ENCODE measurements at places on chromosomes 4 and X. TPM values are rescaled to one million over a fixed set of nuclear protein-coding genes. Genes with fewer than 3 reads are reported as not detected.

The SPIN2A gene
- total RNA-seq: 2.5 TPM

The XPNPEP2 gene
- 22.3 TPM for total RNA-seq

The HSD17B13 gene
- total RNA-seq: 23.8 TPM

The RAB41 gene
- total RNA-seq: not detected

The HEPH gene
- 8.6 TPM for total RNA-seq

The FABP2 gene
- not detected for total RNA-seq

The AMMECR1 gene
- total RNA-seq: 8.1 TPM

The GAGE12G gene
- total RNA-seq: not detected

The TMEM47 gene
- 44.7 TPM for total RNA-seq

The YIPF7 gene
- not detected for total RNA-seq

The SLC9A7 gene
- total RNA-seq: 4.2 TPM

The EGFL6 gene
- total RNA-seq: 0.98 TPM

The SPANXA1 gene
- not detected for total RNA-seq

The CFAP299 gene
- total RNA-seq: not detected

The FGG gene
- not detected for total RNA-seq

- no peak for DNase-seq
Measured at GRCh38 chrX:118745570-118745969, 18.2 kb downstream of the IL13RA1 start.

DNA sequence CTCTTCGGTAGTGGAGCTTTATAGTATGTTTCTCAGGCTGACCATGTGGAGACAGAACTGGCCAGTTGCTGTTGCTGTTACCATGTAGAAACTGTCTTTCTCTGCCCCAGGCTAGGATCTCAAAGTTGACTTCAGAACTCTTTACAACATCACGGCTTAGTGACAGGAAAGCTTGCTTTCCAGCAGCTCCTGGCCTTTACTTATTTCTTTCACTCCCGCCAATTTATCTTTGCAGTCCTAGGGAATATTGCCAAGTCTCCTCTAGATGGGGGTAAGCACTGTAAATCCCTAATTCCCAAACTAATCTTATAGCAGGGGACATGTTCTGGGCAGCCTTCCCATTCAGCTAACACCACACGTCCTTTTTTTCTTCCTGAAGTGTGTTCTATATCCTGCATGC, 631.6 kb downstream of the SPRY1 start:
- DNase-seq: no peak

- DNase-seq: no peak
Measured at GRCh38 chr4:2350982-2351381, 67.5 kb downstream of the ZFYVE28 start.

DNA sequence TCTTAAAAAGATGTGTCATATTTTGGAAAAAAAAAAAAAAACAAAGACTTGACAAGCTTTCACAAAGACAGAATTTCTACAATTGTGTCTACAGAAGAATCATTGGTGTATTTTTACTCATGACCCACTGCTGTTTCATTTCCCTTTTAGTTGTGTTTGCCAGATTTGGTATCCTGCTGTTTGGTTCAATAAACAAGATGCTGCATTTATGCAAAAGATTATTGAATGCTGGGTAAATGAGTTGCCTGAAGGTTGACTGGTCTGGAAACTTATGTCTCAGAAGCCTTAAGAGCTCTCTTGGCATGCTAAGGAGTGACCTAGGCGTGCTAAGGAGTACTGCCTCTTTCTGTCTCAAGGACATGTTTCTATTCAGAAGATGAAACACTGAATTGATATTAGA, 64.9 kb upstream of the NPY2R start:
- no peak for DNase-seq

- no peak for DNase-seq
Measured at GRCh38 chr4:184664445-184665210, 15.1 kb downstream of the PRIMPOL start.

DNA sequence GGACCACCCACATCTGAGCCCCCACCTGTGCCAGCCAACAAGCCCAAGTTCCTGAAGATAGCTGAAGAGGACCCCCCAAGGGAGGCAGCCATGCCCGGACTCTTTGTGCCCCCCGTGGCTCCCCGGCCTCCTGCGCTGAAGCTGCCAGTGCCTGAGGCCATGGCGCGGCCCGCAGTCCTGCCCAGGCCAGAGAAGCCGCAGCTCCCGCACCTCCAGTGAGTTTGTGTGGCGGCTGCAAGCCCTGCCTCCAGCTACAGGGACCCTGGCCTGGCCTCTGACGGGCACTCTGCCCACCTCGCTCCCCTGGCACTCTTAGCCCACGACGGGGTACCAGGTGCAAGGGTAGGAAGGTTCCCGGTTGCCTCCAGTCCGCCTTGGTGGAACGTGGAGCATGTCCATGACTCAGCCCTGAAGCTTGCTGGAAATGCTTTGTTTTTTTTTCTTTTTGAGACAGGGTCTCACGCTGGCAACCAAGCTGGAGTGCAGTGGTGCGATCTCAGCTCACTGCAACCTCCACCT, 13.7 kb upstream of the ADD1 start:
- DNase-seq: no peak

- no peak for DNase-seq
Measured at GRCh38 chrX:110657073-110657472, 138.5 kb downstream of the CHRDL1 start.

DNA sequence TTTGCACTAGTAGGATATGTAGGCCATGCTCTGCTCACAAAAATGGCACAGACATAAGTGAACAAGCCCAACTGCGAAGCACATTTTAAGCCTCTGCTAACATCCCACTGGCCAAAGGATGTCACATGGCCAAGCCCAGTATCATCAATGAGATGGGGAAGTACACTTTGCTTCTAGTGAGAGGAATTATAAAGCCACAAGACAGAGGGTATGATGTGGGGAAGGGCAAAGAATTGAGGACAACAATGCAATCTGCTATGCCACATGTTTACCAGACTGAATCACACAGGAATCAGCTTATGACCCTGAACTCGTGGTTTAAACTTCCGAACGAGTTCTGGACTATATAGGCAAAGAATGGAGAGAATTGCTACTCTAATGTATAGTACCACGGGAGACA, 39.1 kb downstream of the SUPT20HL1 start:
- no peak for DNase-seq

GRCh38 chr4:153242839-153243324, 38.6 kb downstream of the TRIM2 start:
- no peak for DNase-seq

GRCh38 chr4:169314906-169315305, 44.1 kb upstream of the SH3RF1 start:
- DNase-seq: no peak

GRCh38 chr4:109005523-109005922, 242.7 kb upstream of the ETNPPL start:
- no peak for DNase-seq

GRCh38 chr4:81436941-81437574, 34.6 kb downstream of the RASGEF1B start:
- DNase-seq: no peak

DNA sequence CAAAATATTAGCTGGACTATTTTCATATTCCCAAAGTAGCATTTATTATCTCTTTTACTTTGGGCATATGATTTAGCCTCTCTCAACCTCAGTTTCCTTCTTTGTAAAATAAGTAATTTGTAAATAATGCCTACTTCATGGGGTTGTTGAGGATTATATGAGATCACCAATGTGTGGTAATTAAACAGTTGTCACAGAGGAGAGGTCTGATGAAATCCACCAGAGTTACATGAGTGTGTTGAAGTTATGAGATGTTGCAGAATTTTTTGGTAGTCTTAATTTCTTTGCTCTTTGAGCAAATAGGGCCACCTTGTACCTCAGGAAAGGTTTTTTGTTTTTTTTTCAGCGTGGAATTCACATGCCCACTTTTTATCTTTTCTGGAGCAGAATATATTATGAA, 1.4 kb downstream of the COX7B start:
- DNase-seq: no peak

DNA sequence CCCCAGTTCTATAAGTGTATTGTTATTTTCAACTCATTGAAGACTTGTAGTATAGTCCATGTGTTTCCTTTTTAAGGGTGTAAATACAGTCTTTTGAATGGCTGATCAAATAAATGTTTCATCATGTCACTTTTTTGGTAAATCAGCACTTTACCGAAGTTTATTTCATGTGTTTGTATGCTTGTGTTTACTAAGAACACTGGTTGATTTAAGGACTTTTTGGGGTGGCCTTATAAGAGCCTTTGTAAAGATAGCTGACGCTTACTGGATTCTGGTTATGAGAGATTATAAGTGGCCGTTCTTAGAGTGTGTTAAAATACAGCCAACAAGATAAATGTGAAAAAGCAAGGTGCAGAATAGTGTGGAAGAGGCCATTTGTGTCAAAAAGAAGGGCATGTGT, 2.6 kb downstream of the UBE2K start:
- no peak for DNase-seq

GRCh38 chr4:26010304-26010703, 96.3 kb downstream of the SMIM20 start:
- DNase-seq: no peak

- DNase-seq: no peak
Measured at GRCh38 chr4:112550728-112551127, 34.7 kb upstream of the NEUROG2 start.

GRCh38 chrX:96183843-96184242, 500.8 kb upstream of the DIAPH2 start:
- DNase-seq: no peak

DNA sequence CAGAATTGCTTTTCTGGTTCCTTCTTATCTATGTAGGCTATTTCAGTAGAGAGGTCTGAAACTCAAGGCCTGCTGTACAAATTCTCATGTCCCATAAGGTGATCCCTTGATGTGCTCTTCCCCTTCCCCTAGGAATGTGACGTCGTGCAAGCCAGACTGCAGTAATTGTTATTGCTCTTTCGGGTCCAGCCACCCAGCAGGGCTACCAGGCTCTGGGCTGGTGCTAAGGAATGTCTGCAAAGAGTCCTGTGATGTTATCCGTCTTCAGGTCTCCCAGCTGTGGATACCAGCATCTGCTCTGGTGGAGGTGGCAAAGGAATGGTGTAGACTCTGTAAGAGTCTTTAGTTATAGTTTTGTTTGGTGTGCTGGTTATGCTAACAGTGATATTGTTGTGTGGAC, 378.7 kb downstream of the C4orf33 start:
- DNase-seq: no peak

DNA sequence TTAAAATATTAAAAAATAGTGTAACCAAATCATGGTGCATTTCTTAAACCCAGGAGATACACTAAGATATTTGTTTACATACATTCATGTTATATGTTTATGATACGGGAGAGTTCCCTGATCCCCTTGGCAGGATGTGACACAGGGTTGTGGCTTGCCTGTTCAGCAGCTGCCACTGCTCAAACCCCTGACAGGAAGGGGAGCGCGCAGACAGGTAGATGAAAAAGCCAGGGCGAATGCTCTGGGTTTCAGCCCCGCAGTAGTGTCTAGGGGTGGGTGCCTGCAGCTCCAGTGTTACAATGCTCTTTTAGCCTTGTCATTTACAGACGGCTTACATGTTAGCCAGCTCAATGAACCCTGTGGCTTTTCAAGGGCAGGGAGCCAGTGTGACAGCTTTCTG, 1343.8 kb upstream of the IGFBP7 start:
- DNase-seq: no peak

DNA sequence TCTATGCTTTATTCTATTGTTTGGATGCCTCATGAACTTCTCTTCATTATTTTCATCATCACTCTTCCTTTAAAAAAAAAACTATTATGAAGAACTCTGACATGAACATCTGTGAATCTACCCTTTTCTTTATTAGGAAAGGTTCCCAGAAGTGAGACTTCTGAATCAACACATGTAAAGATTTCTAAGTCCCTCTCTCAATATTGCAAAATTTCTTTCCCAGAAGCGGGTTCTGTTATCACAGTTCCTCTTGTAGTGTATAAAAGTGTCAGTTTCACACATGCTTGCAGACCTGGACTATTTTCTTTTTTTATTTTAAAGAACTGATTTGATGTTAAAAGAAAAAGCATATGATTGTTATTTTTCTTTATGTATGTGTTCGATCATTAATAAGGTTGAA, 330.8 kb upstream of the KLF3 start:
- DNase-seq: no peak

DNA sequence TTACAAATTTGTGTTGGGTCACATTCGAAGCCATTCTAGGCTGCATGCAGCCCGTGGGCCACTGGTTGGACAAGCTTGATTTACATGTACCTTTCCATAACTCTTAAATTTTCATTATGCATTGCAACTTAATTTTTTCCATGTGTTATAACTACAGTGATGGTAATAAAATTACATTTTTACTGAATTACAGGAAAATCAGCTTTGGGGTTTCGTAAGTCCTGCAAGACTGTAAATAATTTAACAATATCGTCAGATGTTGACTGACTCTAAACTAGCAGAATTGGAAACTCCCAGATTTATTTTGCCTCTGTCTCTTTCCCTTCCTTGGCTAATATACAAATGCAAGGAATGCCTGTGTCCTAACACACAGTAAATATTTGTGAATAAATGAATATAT, 88.0 kb upstream of the RAPGEF2 start:
- DNase-seq: no peak

GRCh38 chrX:27706526-27706925, 101.3 kb upstream of the MAGEB10 start:
- no peak for DNase-seq

DNA sequence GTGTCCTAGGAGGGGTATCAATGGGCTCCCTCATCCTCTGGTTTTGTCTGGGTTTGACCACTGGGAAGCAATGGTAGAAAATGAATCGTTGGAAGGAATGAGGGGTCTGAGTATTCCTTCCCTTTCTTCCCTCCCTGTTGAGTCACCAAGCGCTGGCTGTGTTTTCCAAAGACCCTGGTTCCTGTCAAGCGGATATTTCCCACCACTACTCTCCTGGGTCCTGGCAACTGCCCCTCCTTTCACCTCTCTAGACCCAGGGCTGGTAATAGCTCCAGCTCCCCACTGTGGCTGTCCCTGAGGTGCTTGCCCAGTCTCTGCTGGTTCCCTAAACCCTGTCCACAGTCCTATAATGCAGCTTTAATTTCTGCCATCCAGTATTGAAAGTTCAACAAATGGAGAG, 22.2 kb downstream of the SMIM43 start:
- no peak for DNase-seq

DNA sequence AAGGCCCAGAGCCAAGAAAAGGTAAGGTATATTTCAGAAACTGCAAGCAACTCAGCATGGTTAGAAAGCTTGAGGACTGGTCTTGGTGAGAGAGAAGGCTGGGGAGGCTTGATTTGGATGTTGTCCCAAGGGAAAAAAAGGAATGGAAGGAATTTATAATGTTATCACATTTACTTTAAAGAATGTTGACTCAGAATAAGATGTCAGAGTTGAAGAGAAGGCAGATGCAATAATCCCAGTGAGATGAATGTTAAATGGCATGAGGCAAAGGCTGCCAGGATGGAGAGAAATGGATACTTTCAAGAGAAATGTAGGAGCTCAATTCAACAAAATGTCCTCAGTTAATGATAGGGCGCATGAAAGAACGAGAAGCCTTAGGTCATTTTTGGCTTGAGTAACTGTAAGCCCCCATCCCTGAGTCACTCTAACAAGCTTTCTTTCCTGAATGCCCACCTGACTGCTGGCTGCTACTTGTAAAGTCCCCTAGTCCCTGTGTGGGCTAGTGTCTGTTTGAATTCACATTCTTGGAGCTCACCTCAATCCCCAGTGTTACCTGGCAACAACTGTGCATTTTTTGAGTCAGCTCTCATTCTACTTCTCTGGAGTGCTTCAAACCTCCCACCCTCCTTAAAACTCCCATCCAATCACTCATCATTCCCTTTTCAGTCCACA, 103.0 kb upstream of the TAPT1 start:
- no peak for DNase-seq

GRCh38 chr4:25863347-25863784, 578 bp upstream of the SEL1L3 start:
- DNase-seq: no peak

GRCh38 chr4:67787311-67787710, 33.1 kb upstream of the GNRHR start:
- DNase-seq: no peak
